Astrocyte (in vitro differentiated cells and primary cell): ENCODE measurements at places on chromosomes 1 and 21. TPM values are rescaled to one million over a fixed set of nuclear protein-coding genes. Genes with fewer than 3 reads are reported as not detected.
A peak's percentile ranks its signal among the peaks of the same experiment; 100 is the strongest.

Gene ALG14
- total RNA-seq = 6.9 and 8.1 TPM in 2 replicates

Gene ETV3L
- total RNA-seq = not detected in 2 replicates

Gene SYCP1
- total RNA-seq = not detected in 2 replicates

Gene FAM167B
- total RNA-seq = 0.64 and 0.75 TPM in 2 replicates

Gene NR5A2
- 0.12 and 0.39 TPM in 2 replicates for total RNA-seq

Gene C8B
- total RNA-seq = not detected in 2 replicates

Gene DMBX1
- total RNA-seq = 0.07 and 0.29 TPM in 2 replicates

Gene OLFM3
- 0.11 TPM in 1 of 2 replicates, not detected in the other for total RNA-seq

Gene ZNF683
- total RNA-seq = not detected in 2 replicates

Gene FCRL6
- total RNA-seq = not detected in 2 replicates

Gene CR1L
- not detected in 2 replicates for total RNA-seq

Gene LCE1C
- total RNA-seq = not detected in 2 replicates

Gene PDZK1
- 0.68 and 0.70 TPM in 2 replicates for total RNA-seq

Gene SLAMF8
- 1.7 and 3.6 TPM in 2 replicates for total RNA-seq

DNA sequence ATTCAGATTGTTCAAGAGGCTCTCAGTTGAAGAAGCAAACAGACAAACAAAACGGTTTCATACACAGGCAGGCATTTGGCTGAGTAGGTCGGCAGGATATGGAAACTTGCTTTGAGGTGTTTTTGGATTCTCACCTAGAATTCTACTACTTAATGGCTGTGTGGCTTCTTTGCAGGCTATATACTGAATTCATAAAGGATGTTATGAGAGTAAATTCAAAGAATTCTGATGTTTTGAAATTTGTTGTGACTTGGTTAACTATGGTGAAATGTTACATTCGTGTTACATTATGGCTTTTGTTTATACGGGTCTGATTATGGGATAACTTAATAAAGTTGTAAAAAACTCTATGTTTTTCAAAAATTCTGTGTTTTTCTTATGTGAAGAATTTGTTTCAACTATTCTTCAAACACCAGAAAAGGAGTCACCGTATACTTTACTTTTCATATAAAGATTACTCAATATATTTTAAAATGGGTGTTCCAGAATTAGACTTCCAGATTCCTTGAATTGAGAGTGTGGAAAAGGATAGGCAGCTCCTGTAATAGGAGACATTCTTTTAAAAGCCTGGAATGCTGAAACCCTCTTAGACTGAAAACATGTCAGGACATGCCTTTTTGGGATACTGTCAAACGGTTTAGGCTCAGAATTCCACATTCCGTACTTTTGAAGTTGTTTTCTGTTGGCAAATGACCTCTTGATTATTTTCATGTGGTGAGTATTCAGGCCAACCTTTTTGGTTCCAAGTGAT lies 8.2 kb upstream of the IRF2BP2 start:
- DNase-seq = peak; percentile 91

DNA sequence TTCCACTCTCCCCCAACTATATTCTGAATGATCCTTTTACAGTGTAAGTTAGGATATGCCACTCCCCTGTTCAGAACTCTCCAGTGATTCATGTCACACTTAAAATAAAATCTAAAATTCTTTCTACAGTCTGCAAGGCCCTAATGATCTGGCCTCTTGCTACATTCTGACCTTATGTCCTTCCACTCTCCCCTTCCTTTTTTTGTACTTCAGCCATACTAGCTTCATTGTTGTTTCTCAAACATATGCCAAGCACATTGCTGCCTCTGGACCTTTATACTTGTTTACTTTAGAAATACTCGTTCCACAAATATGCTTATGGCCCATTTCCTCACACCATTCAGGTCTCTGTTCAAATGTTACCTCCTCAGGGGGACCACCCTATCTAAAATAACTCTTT lies 14.8 kb upstream of the PSMA5 start:
- DNase-seq = no peak

DNA sequence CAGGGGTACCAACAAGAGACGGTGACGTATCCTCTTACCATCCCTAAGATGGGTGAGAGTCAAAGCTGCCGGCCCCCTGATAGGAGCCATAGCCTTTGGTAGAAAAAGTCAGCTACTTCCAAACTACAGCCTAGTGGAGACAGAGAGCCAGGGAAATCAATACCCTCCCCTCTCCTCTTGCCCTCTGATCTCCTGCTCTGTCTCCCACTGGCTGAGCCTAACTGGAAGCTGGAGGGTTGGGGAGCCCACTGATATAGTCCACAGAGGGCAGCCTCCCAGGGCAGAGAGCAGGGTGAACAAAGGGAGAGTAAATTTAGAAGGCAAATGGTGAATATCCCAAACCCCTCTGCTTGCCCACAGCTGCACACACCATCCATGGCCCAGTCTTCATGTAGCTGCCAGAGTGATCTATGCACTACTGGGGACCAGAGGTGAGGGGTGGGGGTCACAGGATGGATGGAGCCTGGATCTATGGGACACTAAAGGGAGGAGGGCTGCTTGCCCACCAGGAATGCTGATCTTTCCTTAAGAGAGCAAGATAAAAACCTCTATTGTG lies 80.0 kb downstream of the DHRS3 start:
- no peak for DNase-seq

DNA sequence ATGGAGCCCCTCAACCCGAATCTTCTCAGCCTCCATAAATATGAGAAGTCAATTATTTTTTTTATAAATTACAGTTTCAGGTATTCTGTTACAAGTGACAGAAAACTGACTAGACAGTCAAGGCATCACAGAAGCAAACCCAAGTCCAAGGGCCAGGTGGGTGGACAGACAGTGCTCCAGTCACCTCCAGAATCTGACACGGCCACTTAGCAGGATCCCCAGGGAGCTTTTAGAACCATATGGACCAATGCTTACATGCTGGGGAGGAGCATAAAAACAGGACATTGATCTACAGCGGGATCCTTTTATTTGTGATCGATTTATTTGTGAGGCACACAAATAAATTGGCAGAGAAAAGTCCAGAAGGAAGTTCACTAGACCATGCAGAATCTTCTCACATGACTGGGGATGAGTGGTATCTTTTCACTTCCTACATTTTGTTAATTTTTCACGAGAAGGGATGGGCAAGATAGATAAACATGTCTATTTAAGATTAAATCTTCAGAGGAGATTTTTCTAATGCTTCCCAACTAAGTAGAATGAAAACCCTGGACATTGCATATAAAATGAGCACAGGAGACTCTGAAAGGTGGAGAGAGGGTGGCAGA lies 15.0 kb downstream of the ZNF496 start:
- DNase-seq = no peak

DNA sequence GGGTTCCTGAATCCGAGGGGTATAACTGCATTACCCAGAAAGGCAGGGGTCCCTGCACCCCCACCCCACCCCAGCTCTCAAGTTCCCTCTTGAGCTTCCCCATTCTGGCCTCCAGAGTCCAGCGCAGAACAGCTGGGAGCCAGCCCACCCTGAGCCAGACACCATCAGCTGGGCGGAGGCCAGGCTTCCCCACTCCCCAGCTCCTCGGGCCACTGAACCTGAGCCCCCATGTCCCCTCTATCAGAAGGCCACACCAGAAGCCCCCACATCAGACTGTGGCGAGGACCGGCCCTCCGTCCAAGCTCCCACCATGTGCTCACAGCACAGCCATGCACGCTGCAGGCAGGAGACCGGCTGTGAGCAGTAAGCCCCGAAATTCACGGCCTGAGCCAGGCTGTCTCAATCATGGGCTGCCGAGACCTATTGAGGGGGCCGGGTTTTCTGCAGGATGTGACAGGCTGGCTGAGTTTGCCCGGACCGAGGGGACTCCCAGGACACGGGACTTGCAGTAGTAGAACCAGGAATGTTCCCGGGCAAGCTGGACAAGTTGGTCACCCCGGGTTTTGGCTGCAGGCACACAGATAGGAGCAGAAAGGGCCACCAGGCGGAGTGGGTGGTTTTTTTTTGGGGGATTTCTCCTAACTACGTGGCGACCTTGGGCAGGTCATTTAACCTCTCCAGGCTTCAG lies 25.5 kb upstream of the TNFRSF1B start:
- no peak for DNase-seq

GRCh38 chr1:92081031-92081430 lies 886 bp downstream of the BTBD8 start:
- no peak for DNase-seq

DNA sequence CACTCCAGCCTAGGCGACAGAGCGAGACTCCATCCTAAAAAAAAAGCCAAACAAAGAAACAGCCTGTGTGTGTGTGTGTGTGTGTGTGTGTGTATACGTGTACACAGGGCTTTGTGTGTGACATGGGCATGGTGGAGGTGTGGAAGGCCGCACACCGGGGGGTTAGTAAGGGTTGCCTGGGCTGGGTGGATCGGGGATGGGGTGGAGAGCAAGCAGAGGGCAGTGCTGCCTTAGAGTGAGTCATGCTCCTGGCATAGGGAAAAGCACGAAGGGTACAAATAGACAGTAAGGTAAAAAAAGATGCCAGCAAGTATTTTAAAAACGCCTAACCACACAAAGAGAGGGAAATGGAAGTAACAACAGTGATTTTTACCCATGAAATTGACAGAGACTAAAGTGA lies 6.2 kb downstream of the PRMT2 start:
- DNase-seq = no peak

DNA sequence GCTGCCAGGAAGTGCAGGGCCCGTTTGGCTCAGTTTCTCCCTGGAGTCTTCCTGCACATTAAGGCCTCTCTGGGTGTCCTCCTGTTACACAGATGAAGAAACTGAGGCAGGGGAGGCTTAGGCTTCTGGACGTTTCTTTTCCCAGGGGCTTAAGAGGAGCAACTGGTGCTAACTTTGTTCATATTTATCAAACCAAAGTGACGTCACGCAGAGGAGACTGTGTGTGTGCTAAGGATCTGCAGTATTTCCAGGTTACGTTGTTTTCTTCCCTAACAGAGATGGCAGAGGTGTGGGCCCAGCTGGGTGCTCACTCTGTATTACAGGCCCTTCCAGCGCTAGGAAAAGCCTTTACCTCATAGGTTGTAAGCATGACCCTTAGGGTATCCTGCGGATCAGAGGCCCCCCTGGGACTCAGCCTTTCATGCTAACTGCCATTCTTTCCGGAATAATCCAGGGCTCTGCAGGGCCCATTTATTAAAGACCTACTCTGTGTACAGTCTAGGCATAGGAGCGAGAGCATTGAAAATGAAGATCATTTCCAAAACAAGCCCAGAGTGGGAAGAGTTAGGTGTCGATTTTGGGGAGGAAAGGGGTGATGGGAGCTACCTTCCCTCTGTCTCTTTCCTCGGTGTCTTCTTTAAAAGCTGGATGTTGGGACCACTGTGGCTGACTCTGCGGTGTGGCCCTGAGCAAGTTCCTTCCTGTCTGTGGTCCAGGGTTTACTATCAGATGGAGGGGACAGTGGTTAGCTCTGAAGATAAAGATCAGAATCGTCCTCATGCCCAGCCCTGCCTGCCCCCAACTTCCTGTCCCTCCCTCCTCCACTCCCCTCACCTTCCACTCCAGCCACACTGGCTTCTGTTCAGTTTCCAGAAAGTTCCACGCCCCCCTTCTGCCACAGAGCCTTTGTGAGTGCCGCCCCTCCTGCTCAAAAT lies 4.6 kb downstream of the AGTRAP start:
- no peak for DNase-seq

- peak; percentile 22 for DNase-seq
Observed at GRCh38 chr1:177170756-177171535, at the start of gene BRINP2. Gene BRINP2, plus strand, starts transcription at chr1:177170958. Its CDS starts 58,919 bp downstream, at chr1:177229877.

GRCh38 chr1:53799141-53799540 lies 39.0 kb downstream of the NDC1 start:
- DNase-seq = peak; percentile 12

- no peak for DNase-seq
Observed at GRCh38 chr21:41234569-41234968, 66.6 kb downstream of the BACE2 start.

- DNase-seq = no peak
Observed at GRCh38 chr1:151326619-151327222, 495 bp downstream of the PI4KB start.

DNA sequence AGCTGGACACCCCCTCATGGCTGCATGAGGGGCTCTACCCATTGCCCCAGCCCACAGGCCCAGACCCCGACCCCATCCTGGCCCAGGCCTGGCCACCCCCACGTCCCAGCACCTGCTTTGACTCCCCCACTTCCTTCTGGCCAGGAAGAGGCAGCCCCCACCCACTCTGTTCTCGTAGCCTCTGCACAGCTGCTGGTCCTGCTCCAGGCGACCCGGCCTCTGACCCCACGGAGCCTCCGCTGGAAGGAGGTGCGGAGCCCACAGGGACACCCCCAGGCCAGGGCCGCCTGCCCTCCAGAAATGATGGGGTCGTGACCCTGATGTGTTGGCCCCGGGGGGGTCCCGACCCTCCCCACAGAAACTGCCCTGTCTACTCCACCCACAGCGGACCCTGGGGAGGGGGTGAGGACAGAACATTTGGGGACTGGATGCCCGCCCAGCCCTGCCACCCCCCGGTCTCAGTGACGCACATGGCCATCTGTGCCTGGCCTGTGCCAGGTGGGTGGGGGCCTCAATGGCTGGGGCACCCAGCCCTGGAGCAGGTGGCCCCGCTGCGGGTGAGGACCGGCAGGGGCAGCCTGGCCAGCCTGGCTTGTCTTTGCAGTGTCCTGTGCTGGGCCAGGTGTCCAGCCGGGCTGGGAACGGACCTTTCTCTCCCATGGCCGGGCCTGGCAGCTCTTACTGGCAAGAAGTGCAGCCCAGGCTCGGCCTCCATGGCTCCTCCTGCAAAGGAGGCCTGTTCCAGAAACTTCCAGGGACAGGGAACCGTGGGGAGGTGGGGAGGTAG lies 78.6 kb downstream of the MORN1 start:
- no peak for DNase-seq

DNA sequence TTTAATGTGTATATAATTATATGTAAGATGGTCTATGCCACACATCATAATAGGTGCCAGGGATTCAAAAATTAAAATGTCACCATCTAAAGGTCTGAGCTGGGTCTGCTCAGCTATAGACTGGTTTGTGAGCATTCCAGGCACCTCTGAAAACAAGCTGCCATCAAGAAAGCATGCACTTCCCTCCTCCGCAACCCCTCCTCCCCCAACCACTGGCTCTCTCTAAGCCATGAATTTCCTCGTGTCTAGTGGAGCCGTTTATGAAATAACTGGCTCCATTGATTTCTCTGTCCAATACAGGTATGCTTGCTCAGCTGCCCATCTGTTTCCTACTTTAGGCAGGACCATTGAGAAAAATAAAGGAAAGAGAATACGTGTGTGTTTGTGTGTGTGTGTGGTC lies 522.6 kb upstream of the PLXNA2 start:
- DNase-seq = no peak

- no peak for DNase-seq
Observed at GRCh38 chr1:223083831-223084230, 59.2 kb downstream of the TLR5 start.

DNA sequence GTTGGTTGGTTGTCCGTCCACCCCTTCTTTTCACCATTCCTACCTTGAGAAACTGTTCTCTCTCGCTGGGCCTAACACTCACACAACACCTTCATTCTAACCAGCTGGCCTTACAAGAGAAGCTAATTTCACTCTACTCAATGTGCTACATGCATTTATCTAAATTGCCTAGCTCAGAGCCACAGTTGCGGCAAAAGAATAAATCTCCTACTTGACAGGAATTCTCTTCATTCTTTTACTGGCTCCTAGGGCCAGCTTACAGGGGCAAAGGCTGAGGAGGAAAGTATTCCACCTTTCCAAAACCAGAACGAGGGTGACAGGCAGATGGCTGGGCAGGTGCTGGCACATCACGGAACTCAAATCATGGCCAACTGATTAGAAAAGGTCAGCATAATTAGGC lies 6.5 kb downstream of the F3 start:
- no peak for DNase-seq

GRCh38 chr1:14956579-14957195 lies 196.9 kb upstream of the TMEM51 start:
- no peak for DNase-seq
